Motor neuron (in vitro differentiated cells): ENCODE measurements at places on chromosomes 5 and 9.

DNA sequence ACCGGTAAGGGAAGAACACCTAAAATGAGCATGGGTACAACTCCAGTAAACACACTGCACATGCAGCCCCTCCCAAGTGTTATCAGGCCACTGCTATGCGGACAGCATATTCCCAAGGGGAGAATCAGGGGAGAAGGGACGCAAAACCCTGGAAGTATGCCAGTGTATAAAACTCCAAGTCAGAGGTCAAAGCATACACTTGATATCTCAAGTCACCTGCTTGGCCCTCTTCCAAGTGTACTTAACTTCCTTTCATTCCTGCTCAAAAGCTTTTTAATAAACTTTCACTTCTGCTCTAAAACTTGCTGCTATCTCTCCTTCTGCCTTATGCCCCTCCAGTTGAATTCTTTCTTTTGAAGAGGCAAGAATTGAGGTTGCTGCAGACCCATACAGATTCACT lies 408.1 kb downstream of the HTR1A start:
- ATAC-seq = no peak

DNA sequence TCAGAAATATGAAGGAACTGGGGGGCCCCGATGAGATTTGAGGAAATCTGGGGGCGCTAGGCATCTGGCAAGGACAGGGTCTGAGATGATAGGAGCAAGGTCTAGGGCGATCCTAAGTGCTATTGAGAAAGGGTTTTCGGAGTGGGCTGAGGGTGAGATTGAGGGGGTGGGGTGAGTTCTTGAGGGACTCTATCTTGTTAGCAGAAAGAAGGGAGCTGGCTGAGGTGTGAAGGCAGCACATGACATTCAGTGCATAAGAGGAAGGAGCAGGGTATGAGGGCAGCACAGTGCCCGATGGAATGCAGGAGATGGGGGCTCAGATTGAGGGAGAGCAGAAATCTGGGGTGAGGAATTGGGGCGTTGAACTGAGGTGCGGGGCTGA lies 640 bp downstream of the TRIM32 start:
- peak; percentile 3 for ATAC-seq

DNA sequence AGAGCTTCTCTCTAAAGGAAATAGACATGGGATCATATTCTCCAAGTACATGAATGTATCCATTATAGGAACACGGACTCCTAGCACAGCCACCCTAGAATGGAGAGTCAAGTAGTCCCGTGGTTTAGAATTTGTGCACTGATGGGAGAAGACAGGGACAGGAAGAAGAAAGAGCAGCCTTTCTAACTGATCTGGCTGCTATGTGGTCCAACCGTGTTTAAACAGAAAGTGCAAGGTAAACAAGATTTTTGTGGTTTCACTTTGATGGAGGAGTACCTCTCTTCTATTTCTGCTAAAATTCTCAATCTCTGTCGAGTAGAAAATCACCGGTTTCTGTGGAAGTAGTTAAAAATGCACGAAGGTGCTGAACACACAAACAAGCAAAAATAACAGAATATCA lies 171.3 kb downstream of the ST8SIA4 start:
- ATAC-seq = no peak

- no peak for ATAC-seq
Measured at GRCh38 chr5:78291687-78292086, 2.8 kb downstream of the AP3B1 start.

DNA sequence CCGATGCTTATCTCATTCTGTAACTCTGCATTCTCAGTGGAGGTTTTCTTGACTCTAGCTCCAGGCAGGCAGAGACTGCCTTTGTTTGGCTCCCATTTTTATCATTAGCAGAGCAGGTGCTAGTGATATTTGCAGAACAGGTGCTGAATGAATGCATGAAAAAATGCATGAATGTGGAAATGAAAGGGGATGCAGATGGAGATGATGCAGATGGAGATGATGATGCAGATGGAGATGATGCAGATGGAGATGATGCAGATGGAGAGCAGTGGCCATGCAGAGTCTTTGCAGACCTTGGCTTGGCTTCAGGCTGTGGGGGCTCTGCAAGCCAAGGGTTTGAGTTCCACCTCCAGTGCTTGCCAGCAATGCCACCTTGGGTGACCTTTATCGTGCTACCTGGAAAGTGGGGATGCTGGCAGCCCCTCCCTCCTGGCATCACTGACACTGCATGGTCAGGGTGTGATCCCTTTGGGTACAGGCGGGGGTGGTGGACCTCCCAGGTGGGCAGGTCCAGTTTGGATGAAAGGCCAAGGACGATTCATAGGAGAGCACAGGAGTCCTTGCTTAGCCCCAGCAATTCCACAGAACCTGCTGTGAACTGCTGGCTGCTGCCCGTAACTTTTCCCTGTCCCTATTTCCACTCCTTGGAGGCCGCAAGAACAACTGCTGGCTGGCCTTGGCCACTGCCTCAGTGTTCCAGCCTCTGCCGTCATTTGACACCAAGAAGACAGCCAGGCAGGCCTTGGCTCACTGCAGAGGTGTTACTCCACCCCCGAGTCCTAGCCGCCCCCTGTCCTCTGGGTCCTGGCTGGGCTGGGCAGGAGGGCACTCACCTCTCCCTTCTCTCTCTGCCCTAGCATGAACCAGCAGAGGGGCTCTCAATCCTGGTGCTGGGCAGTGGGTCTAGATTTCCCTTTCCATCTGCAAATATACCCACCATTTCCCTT lies 33.0 kb downstream of the ERGIC1 start:
- ATAC-seq = no peak

GRCh38 chr5:89211836-89212235 lies 328.9 kb upstream of the MEF2C start:
- peak; percentile 67 for ATAC-seq

GRCh38 chr5:35487233-35488025 lies 130.2 kb upstream of the SPEF2 start:
- peak; percentile 85 for ATAC-seq

- no peak for ATAC-seq
Measured at GRCh38 chr5:59620535-59621212, 272.9 kb downstream of the PDE4D start.

- ATAC-seq = no peak
Measured at GRCh38 chr5:135016861-135017290, 17.2 kb downstream of the PITX1 start.

GRCh38 chr9:113882181-113882580 lies 6.1 kb downstream of the ZNF618 start:
- ATAC-seq = no peak

DNA sequence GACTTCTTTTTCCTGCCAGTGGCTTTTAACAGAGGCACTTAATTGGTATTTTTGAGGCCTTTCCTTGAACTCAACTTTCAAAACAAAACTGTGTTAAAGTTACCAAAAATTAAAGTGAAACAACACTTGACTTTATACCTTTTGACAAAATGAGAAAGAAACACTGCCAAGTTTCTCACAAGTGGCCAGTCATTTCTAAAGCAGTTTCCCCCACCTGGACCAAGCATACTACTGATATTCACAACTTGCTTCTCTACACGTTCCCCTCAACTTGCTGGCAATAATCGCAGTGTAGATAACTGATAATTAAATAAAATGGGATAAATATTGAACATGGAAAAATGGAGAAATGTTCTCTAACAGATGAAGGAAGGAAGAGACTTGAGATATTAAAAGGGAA lies 135.7 kb downstream of the TLR4 start:
- ATAC-seq = no peak

DNA sequence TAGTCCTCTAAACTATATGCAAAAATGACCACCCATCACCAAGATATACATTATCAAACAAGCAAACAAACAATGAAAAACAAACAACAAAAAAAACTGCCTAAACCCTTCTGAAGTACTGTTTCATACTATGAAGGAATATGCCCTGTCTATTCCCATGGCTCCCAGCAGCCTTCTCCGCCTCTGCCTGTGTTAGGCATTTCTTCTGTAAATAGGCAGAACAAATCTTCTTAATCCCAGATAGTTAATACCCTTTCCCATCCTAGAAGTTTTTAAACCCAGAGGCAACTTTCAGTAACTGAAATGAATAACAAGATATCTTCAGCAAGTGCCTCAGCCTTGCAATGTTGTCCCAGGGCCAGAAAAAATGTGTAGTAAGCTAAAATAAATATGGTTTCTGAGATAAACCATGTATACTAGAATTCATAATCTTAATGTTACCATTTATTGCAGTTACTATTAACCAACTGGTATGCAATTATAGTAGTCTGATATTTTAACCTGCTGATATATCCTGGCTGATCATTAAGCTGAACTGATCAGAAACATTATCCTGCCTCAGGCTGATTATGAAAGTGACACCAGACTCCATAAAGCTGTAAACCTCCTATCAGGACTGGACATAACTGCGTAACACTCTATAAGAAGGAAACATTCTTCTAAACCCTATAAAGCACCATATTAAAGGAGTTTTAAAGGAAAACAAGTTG lies 68.5 kb downstream of the ANKRD31 start:
- ATAC-seq = no peak

DNA sequence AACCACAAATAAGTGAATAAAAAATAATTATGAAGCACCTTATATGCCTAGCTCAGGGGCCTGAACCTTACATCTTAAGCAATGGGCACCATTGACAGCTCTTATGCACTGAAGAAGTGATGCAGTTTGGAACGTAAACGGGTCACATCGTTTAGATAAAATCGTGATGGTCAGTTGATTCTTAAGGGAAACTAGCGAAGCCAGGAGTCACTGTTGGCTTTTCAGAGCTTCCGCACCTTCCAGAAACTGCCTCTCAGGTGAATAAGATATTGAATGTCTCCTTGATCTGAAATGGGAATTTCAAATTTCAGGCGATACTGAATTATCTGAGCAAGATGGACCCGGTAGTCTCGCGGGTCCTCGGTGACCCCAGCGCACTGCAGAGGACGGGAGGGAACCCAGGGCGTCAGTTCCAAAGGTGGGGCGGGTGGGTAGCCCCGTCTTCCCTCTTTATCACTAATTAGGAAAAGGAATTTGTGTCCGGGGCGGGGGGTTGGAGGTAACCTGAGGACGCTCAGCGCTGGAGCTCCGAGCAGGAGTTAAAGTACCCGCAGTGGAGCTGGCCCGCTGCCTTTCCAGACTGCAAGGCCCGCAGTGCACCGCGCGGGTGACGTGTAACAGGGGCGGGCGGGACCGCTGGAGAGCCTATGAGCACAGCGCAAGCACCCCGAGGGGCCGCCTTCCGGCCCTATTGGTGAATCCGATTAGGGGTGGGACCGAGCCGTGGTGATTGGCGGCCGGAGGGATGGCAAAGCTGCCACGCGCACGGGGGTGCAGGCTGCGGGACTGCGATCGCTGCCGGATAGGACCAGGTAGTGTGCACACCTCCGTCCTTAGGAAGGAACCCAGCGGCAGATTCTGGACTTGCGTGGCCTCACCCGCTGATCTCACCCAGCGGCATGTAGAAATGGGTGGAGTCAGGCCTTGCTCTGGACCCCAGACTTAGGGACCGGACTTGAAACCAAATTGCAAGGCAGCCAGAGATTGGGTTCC lies 19.7 kb upstream of the GARNL3 start:
- ATAC-seq = peak; percentile 100

- no peak for ATAC-seq
Measured at GRCh38 chr9:91580136-91580535, 156.5 kb upstream of the NFIL3 start.

GRCh38 chr9:134597041-134597913 lies 44.3 kb upstream of the COL5A1 start:
- ATAC-seq = peak; percentile 83

DNA sequence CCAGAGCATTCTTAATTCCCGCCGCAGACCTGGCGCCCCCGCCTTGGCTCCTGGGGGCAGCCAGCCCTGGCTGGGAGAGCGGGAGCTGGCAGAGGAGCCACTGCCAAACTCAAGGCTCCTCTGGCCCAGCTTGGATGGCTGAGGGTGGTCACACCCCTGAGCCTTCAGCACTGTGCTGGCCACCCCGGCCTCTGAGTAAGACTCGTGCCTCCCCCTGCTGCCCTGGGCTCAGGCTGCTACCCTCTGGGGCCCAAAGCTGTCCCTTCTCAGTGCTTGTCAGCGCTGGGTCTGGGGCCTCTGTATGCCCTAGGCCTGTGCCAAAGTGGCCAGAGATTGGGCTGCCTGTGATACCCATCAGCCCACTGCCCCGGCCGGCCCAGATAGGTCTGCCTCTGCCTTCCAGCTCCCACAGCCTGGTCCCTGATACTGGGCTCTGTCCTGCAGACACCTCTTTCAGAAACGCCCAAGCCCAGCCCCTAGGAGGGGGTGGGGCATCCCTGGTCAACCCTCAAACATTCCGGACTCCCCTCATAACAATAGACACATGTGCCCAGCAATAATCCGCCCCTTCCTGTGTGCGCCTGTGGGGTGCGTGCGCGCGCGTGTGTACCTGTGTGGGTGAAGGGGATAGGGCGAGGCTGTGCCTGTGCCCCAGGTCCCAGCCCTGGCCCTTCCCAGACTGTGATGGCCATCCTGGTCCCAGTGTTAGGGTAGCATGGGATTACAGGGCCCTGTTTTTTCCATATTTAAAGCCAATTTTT lies 4.4 kb upstream of the PRR7 start:
- ATAC-seq = no peak

GRCh38 chr9:120637919-120638318 lies 58.0 kb upstream of the CDK5RAP2 start:
- no peak for ATAC-seq

GRCh38 chr5:105907016-105907415 lies 1763.7 kb downstream of the EFNA5 start:
- ATAC-seq = no peak

GRCh38 chr9:83706676-83707517 lies 861 bp downstream of the UBQLN1 start:
- peak; percentile 4 for ATAC-seq

DNA sequence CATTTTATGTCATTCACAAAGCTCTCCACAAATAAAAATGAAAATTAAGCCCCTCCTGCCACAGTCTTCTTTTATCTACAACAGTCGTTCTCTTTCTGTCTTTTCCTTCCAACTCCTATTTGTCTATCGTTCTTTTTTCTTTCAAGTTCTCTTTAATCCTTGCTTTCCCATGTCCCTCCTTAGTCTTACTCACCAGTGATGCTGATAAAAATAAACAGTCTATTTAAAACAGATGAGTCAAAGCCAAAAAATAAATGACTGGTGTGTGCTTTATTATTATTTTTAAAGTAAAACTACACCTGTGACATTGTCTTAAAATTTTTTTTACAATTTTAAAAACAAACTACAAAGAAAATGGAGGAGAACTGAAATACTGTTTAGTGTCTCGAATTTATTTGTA lies 137.1 kb upstream of the TMEM161B start:
- ATAC-seq = no peak

DNA sequence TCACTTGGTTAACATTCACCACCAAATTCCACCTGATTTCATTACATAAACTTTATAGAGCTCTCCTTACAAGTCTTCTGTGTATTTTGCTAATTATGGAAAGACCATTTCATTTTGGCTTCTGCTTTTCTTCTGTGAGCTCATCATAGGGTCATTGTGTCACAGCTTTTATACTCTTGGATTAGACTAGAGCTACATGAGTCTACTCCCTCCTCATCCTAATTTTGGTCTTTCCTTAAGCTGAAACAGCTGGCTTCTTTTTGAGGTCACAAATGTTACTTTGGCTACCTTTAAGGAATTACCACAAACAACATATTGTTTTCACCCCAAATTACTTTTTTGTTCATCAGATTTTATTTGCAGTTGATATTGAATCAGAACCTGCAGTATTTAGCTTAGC lies 103.0 kb downstream of the NPR3 start:
- ATAC-seq = no peak
